Lung (tissue), 17 donors: ENCODE measurements at places on chromosomes 7 and 10. TPM values are rescaled to one million over a fixed set of nuclear protein-coding genes. Genes with fewer than 3 reads are reported as not detected.

DNA sequence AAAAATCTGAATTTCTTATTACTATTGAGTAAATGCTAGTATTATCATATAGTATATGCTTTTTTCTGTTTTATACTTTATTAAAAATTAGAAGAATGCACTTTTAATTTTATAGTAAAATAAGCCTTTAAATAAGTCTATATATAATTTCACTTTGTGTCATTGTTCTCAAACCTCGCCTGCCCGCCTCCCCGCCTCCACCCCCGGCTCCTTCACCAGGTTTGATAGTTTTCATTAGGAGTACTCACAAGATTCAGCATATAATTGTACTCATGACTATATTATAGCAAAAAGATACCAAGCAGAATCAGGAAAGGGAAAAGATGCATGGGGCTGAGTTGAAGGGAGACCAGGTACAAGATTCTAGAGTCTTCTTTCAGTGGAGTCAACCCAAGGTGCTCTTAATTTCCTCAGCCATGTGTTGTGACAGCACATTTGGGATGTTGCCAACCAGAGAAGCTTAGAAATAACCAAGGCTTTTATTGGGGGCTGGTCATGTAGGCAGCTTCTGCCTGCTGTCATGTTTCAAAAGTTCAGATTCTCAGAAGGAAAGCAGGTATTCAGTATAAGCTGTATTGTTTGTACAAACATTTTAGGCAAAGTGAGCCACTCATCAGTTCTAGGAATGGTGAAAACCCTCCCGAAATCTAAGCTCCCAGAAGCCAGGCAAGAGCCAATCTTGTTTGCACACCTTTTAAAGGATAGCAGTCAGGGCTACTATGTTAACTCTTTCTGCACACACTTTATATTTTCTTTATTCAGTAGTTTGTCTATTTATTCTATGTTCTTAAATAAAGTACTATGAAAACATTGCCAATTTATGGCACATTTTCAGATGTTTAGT is 12.3 kb downstream of the NHLRC2 start:
- no peaks in the 10 kb centered on the region for H3K4me1 ChIP-seq
- H3K36me3 ChIP-seq = peaks cover 18% of the 10 kb centered on the region
- no peaks in the 10 kb centered on the region for H3K27me3 ChIP-seq

The LYZL2 gene
- total RNA-seq = not detected

GRCh38 chr7:2173189-2173827 is 59.4 kb downstream of the MAD1L1 start:
- H3K4me3 ChIP-seq = no peak overlapping the region
- H3K27me3 ChIP-seq = no peaks in the 10 kb centered on the region
- H3K4me1 ChIP-seq = peaks cover 20% of the 10 kb centered on the region
- peak overlapping the region; percentile 68 for H3K27ac ChIP-seq
- no peaks in the 10 kb centered on the region for H3K36me3 ChIP-seq

GRCh38 chr7:152522571-152523067 is 86.8 kb upstream of the KMT2C start:
- H3K4me3 ChIP-seq = no peak overlapping the region
- H3K36me3 ChIP-seq = no peaks in the 10 kb centered on the region
- peaks cover 12% of the 10 kb centered on the region for H3K4me1 ChIP-seq
- peak; percentile 58 for DNase-seq
